A172 (cell line): ENCODE measurements at places on chromosomes 1 and 21.

DNA sequence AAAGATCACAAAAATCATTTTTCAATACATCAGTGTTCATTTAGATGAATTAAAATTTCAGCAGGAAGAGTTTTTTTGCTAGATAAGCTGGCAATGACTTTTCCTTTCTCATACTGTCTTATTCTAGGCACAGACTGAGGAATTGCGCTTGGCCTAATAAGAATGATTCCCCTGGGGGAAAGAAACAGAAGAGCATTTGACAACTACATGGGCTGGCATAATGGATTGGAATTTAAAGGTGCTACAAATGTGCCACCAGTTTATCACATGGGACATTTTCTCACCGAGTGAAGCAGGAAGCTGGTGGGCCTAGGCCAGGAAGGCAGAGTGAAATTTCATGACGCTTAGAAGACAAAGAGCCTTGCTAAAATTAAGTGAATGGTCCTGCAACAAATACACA, 39.3 kb downstream of the CDKN2C start:
- DNase-seq: no peak

DNA sequence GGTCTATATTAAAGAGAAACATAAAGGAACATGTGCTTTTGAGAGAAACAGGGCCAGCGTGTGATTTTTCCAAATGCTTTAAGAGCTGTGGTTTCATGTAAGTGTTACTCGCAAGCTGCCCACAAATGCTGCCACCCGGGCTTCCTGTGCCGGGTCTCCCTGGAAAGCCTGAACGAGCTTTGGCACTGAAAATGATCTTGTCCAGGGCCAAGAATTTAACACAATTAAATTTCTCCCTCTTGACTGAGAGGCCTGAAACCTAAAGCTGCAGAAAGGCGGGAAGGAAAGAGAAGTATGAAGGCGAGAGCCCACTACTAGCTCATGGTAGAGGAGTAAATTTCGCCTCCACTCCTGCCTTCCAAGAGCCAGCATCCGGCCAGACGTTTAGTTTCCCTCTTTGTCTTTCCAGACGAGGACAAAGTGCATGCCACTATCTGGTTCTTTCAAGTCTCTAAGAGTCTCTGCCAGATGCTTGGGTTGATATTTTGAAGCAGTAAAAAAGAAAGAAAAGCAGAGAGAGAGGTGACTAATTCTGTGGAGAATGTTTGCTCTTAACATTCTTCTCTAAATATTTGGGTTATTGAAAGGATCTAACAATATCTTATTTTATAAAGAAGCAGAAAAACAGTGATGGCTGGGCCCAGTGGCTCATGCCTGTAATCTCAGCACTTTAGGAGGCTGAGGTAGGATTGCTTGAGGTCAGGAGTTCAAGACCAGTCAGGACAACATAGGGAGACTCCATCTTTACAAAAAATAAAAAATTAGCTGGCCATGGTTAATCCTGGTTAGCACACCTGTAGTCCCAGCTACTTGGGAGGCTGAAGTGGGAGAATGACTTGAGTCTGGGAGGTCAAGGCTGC, 100.0 kb upstream of the HNRNPU start:
- DNase-seq: peak; percentile 85

DNA sequence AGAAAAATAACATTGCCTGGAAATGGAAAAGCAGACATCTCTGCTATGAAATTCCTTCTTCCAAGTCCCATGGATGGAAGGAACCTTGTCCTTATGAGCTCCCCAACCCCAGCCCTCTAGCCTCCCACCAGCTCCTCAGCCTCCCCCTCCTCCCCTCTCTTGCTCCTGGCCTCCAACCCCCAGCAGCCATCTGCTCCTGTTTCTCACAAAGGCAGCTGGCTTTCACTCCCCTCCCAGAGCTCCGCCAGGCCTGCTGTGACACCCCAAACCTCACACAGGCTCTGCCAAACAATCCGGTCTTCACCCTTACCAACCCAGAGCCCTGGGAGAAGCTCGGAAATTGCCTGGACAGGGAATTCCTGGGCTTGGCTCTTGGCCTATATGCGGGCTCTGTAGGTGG, 69.2 kb downstream of the KLHDC7A start:
- DNase-seq: no peak

DNA sequence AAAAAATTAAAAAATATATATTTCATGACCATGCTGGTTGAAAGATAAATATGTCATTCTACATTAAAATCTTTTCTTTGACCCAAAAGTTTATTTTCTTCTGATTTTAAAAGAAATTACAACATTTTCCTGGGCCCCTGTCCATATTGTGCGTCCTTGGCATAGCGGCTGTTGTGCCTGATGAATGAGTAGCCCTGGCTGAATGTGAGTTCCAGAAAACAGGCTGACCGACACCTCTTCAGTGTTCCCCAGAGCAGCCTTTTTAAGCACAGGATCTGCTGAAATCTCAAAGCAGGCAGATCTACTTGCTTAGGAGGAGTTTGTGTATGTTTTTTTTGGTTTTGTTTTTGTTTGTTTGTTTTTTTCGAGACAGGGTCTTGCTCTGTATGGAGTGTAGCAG, 19.7 kb downstream of the KIAA1614 start:
- DNase-seq: no peak

DNA sequence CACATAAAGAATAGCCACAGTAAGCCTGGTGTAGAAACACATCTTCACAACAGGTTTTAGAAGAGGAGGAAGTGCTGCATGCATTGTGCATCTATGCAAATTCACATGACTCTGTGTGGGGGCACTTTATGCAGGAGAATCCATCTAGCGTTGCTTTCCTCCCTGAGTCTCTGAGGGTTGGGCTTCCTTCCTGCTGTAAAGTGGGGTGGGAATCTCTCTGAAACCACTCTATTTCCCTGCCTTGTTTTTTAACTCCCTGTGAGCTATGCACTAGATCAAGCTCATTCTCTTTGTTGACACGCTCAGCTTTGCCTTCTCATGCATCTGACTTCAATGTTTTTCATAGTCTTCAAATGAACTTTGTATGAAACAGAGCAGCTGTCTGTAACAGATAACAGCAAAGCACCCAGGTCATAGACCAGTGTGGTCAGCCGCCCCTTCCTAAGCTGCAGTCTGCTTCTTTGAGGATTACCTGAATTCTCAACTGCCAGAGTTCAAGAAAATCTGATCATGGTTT, 102.7 kb upstream of the DPH5 start:
- no peak for DNase-seq

- DNase-seq: no peak
Observed at GRCh38 chr1:119510046-119510445, 3.0 kb downstream of the HSD3B1 start.
